Fibroblast of skin of scalp (primary cell): ENCODE measurements at places on chromosomes 7 and 10.

DNA sequence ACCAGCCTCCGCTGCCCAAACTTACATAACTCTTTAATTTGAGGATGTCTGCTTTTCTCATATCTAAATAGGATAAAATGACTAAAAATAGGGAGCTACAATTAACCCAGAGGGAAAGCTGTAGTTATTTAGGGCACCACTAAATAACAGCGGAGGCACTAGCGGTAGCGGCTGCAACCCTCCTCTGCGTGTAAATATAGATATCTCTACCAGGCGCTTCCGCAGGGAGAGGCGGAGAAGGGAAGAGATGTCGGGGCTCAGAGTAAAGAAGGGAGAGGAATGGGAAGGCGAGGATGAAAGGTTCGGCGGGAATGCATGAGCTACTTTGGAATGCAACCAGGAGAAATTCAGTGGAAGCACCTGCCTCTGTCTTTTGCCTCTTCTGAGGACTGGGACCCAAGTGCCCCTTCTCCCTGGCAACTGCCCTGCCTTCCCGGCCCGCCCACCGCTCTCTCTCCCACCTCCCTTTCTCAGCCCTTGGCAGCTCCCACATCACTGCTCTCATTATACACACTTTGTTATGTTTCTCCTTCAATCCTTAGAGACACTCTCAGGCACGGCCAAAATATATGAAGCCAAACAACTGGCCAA, 698.3 kb downstream of the PARD3 start:
- DNase-seq: no peak

GRCh38 chr7:154960063-154960790, 42.7 kb downstream of the PAXIP1 start:
- no peak for DNase-seq

DNA sequence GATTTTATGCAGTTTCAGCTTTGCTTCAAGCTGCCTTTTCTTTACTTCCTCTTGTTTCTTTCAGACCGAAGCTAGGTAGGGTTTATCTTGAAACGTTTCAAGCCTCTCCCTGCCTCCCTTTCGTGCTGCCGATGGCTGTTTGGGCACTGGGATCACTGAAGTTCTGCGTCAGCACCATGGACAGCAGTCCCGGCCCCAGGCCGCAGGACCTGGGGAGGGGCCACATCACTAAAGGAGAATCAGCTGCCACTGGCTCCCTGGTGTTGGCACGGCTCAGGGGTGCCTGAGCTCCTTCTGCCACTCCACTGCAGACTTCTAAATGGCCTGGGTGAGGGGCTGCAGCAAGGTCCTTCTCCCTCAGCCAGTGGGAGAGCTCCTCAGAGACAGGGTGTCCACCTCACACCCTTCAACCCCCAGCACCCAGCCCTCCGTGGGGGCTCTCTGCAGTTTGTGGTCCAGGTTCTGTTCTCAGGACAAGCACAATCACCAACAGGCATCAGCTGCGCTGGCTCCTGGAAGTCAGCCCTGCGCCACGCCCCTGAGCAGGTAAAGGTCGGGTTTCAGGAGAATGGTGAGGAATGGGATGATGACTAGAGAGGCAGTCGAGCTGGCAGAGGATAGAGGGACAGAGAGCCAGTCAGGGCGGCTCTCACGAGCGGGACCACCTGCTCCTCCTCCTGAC, 387.2 kb downstream of the TCERG1L start:
- no peak for DNase-seq

DNA sequence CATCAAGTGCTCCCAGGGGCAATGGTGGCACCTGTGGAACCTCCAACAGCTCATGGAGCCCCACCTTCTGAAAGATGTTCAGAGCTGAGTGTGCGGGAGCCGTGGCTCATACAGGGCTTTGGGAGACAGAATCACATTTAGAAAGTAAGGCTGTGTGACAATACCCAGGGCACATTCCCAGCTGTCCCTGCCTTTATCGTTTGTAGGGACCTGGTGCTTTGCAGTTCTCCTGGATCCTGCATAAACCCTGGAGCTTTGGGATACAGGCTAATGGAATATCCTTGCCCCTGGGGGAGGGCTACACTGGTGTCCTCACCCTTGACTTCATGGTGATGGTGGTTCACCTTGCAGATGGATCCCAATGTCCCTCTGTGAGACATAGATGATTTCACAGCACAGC, 134.8 kb upstream of the LAMB4 start:
- no peak for DNase-seq

GRCh38 chr7:23462846-23463245, 7.4 kb downstream of the IGF2BP3 start:
- DNase-seq: peak; percentile 57

DNA sequence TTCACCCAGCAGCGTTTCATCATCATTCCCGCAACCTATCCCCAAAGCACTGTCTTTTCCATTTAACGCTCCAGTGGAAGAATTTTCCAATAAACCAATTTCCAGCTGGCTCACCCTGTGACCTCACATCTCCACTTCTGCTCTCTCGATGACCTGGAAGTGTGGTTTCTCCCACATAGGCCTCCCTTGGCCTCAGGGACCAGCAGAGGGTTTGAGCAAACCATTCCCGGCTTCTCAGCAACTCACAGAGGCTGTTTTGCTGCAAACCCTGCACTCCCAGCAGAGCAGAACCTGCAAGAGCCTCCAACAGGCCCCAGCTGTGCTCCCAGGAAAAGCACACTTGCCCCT, 523.0 kb upstream of the FOXK1 start:
- no peak for DNase-seq

DNA sequence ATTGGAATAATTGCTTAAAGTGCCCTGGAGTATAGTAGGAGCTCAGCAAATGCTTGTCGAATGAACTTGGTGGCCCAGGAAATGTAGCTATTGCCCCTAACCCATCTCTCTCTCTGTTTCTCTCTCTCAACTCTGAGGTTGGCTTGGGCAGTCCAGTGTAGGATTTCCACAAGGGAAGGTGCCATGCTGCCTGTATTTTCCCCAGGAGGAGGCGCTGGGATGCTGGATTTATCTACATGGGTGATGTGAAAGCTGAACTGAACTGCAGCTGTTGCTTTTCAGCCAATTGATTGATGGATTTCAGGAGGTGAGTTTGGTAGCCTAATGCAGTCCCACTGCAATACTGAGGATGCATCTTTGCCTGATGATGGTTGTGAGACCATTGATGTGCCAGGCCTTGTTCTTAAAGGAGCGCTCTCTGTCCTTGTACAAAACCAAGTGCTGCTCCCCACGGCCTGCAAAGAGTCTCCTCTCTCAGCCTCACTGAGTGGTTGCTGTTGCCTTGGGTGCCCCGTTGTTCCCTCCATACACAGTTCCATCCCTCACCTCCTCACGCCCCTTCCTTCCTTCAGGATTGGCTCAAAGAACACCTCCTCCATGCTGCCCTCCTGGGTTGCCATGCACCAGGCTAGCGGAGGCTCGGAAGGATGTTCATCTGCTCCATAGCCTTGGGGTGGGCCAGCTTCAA, 200.6 kb downstream of the GLRX3 start:
- DNase-seq: no peak

- no peak for DNase-seq
Observed at GRCh38 chr7:24434972-24435371, 138.3 kb upstream of the PALS2 start.

- DNase-seq: no peak
Observed at GRCh38 chr10:11794566-11794965, 28.6 kb upstream of the PROSER2 start.

- DNase-seq: no peak
Observed at GRCh38 chr10:52334595-52334994, 20.5 kb downstream of the DKK1 start.

GRCh38 chr7:39605087-39605486, 18.3 kb upstream of the RALA start:
- DNase-seq: no peak

DNA sequence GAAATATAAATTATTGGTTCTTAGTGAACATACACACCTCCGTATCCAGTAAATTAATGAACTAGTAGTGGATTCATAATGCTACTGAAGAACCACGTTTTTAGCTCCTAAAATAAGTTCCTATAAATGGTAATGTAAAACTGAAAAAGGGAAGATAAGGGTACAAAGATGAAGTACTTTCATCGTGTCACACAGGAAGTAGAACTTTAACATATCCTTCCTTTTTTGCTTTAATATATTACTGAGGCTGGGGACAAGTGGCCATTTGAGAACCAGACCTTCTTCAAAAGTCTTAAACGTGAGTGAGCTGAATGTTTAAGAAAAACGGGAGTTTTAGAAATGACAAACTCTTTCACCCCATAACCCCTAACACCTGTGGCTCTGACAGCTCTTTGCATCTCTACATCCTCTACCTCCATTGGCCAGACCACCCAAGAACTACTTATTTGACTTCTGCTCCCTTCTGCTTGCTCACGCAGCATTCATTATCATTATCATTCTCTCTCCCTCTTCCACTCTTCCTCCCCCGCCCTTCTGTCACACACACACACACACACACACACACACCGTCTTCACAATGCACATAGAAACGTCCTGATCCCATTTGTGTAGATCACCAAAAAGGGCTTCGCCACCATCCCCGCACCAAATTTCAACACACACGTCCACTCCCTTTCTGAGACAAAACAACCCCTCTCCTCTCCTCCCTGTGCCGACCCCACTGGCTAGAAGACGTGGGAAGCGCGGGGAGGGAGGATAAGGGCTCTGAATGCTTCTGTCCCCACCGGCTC, 677 bp downstream of the SKAP2 start:
- peak; percentile 2 for DNase-seq

DNA sequence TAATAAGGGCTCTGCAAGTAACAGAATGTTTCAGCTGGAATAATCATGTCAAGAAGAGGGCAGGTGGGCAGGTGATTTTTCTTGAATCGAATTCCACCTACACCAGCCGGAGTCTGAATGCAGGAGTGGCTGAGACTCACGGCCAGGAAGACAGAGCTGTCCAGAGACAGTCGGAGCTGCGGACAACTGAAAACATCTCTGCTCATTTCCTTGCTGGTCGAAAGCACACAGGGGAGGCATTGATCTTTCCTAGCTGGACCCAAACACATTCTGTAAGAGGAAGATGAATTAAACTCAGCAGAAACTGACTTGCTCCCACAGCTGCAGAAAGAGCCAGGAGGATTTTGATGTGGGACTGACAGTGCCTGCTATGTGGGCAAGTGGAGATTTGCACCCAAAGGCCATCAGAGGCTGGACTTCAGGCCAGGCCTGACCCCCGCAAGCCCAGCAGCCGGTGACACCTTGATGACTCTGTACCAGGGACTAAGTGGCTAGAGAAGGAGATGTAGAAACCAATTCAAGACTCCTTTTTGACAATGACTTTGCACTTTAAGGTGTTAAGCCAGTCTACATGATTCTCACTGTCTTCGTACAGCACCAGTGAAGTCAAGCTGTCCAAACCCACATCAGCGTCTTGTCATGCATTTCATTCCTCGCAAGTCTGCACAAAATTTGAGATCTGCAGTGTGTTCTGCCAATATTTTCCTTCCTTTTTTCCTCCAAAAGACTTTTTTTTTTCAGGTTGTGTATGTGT, 169.4 kb downstream of the TEX36 start:
- DNase-seq: no peak
